Activated CD4-positive, alpha-beta memory T cell treated with anti-CD3 and anti-CD28 coated beads for 36 hours (primary cell): ENCODE measurements at places on chromosomes 6 and 20. TPM values are rescaled to one million over a fixed set of nuclear protein-coding genes. Genes with fewer than 3 reads are reported as not detected.

DNA sequence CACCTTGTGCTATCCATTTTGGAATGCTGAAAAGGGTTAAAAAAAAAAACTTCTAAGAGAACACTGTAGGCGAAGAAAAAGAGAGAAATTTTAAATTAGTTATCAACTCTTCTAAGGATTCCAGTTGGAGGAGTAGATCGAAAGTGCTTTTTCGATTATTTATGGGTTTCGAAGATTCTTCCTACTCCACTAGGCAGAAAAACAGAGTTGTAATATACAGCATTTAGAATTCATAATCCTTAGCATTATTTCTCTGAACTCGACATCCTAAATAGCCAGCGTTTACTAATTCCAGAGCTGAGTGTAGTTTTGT lies 817 bp upstream of the RNF217 start:
- no peak for DNase-seq

GRCh38 chr20:31440012-31440659 lies at the start of gene DEFB123:
Gene DEFB123 (plus strand): TSS chr20:31440632. CDS start chr20:31440699, 67 bp downstream.
- DNase-seq, result peak; percentile 28

- no peak for DNase-seq
Measured at GRCh38 chr6:83443516-83443915, 12.7 kb upstream of the ME1 start.

- DNase-seq, result no peak
Measured at GRCh38 chr6:57315111-57315510, 2.3 kb upstream of the PRIM2 start.

GRCh38 chr6:2221726-2222274 lies 23.6 kb downstream of the GMDS start:
- no peak for DNase-seq

- no peak for DNase-seq
Measured at GRCh38 chr6:89895276-89895874, 1.1 kb downstream of the GJA10 start.

DNA sequence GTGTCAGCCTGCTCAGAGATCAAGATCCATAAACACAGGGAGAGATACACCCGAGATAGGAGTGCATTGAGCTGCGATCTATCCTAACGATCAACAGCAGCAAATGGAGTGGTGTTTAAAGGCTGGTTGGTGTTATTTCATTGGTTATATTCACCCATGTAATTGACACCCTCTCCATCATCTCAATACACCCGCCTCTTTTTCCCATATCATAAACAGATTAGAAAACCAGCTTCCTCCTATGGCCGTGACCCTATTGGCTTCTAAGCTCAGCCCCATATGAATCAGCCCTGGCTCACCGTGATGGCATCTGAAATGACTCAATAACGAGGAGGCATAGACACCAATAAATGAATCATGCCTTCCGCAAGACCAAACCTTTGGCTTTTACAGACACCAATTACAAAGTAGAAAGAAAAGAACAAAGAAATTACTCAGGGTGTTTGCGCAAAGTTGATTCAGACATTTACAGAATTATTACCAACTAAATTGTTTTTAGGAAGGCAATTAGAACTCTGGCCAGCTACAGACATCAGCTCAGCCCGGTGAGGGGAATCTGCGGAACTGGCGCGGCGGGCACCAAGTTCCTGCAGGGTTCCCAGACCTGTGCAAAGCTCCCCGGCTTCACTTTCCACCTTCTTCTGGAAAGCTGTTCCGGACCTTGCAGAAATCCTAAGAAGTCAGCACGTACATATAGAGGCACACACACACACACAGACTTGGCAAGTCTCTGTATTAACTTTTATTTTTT lies 11.5 kb downstream of the PMEPA1 start:
- peak; percentile 89 for DNase-seq

The IDH3B gene
- total RNA-seq, result 95.6 TPM

The NKX2-2 gene
- total RNA-seq, result not detected

GRCh38 chr6:41636833-41637193 lies 1.5 kb upstream of the MDFI start:
- no peak for DNase-seq

The NMBR gene
- total RNA-seq, result not detected

DNA sequence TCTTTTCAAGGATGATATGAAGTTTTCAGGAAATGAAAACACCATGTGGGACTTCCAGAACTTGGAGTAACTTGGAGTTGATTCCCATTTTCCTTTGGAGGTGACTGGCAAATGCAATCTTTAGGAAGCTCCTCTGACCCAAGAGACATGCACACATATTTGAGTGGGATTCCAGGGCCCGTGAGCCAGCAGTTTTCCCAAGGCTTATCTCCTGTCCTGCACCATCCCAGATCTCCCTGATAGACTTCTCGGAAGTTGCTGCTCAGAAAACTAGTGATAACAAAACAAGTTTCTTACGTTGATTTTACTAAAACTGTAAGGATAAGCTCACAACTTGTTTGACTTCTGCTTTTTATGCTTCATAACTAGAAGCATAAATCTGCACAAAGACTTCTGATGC lies 25.6 kb downstream of the SLC35F1 start:
- DNase-seq, result no peak

GRCh38 chr6:152471456-152472265 lies 165.5 kb downstream of the SYNE1 start:
- DNase-seq, result no peak

DNA sequence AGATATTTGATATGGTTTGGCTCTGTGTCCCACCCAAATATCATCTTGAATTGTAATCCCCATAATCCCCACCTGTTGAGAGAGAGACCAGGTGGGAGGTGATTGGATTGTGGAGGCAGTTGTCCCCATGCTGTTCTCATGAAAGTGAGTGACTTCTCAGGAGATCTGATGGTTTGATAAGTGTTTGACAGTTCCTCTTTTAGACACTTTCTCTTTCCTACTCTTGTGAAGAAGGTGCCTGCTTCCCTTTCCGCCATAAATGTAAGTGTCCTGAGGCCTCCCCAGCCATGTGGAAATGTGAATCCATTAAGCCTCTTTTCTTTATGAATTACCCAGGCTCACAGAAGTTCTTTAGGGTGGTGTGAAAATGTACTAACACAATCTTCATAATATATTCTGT lies 1404.0 kb upstream of the ADGRB3 start:
- no peak for DNase-seq

DNA sequence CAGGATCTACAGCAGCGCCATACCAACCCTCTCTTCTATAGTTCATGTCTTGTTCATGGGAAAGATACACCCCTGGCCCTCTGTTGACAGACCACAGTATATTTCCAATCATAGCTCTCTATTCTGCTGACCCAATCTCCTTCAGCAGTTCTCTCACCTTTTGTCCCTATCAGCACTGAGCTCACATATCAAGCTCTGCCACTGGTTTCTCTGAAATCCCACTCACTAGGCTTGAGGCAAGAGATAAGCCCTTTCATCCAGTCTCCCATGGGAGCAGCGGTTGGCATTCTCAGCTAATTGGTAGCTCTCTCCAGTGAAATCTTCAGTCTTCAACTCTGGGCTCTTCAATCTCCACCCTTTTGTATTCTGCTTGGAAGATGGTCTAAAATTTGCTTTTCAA lies 313.4 kb downstream of the GJA1 start:
- no peak for DNase-seq

- no peak for DNase-seq
Measured at GRCh38 chr20:17960927-17961586, 7.5 kb downstream of the SNX5 start.

DNA sequence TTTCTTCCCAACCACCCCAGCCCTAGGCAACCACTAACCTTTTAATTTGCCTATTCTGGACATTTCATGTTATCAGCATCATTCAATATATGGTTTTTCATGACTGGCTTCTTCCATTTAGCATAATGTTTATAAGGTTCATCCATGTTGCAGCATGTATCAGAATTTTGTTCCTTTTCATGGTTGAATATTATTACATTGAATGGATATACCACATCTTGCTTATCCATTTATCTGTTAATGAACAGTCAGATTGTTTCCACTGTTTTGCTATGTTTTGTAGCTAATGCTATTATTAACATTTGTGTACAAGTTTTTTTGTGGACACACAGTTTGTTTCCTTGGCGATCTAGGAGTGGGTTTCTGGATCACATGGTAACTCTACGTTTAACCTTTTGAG lies 3.0 kb upstream of the DNAAF9 start:
- no peak for DNase-seq

GRCh38 chr20:46797206-46797605 lies 87.8 kb downstream of the SLC2A10 start:
- DNase-seq, result no peak

DNA sequence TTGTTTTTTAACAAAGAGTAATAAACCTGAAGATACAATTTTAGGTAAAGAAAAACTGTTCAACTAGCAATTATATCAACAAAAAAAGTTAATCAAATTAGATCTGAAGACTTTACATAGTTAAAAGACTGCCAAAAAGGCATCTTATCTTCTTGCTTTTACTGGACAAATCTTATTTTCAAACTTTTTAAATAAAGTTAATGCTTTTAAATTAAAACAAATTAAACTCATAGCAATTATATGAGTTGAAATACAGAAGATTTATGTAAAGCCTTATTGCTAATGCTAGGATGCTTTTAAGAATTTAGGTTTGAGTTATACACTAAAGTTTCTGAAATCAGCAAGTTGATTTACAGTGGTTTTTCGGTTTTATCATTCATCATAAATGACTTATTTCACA lies 227.3 kb downstream of the TBC1D32 start:
- DNase-seq, result no peak

GRCh38 chr20:38129893-38130609 lies 35.0 kb downstream of the TGM2 start:
- no peak for DNase-seq

The GPX5 gene
- not detected for total RNA-seq
